Femur (tissue), 1 donor: ENCODE measurements at places on chromosomes 12 and 14.

DNA sequence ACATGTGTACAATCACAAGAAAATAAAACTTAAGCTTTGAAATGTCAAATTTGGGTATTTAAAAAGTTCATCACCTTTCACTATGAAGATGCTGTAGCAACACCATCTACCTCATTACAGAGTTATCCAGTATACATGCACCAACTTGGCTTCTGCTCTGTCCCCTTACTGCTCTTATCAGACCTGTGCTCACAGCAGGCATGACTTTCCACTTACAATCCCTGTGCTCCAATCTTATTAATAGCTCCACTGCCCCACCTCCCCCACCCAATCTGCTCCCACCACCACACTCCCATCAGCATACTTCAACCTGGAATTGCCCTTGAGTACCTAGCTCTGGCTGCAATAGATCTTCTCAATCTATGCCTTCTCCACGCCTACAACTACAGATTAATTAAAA lies 13.3 kb downstream of the GALC start:
- DNase-seq = no peak

GRCh38 chr12:67590149-67590790 lies 58.3 kb upstream of the DYRK2 start:
- DNase-seq = no peak

GRCh38 chr12:129257524-129257923 lies 404.2 kb downstream of the GLT1D1 start:
- no peak for DNase-seq

DNA sequence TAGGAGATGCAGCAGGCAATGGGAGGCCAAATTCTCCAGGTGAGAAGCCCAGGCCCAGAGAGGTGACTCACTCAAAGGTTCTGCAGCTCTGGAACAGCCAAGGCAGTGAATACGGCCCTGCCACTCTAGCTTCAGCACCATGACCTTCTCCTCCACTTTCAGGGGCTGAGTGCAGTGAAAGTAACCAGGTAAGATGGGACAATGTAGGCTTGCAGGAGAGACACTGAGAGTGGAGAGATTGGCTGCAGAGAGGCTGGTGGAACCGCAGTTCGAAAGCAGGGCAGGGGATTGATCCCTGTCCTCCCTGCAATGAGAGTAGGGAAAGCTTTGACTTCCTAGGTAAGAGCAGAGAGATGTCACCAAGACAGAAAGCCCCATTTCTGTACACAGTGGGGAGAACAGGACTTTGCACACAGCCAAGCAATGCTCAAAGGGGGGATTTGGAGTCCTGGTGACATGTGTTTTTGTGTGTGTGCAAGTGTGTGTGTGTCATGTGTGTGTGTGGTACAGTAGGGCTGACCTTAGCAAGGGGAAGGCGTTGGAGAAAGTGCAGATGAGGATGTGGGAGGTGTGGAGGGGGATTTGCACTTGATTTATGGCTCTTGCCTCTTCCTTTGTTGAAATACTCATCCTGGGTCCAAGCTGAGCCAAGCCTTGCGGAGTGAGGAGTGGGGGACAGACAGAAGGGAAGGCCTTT lies 12.7 kb downstream of the DHRS2 start:
- DNase-seq = no peak

DNA sequence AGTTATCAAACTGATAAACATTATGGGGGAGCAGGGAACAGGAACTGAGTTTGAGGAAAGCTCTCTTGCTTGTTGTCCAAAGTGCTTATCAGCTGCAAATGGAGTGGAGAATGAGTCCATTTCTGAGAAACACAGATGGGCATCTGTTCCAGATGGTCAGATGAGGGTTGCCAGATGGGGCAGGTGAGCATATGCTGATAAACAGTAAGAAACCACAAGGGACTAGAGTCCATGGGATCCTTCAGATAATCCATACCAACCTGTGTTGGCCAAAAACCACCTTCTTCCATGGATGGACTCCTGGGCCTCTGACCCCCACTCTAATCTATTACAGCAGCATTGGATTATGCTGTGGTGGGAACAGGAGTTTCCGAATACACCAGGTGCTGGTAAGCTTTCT lies 38.3 kb downstream of the GNS start:
- DNase-seq = no peak

- no peak for DNase-seq
Measured at GRCh38 chr14:49947506-49947905, 54.6 kb downstream of the ARF6 start.

- no peak for DNase-seq
Measured at GRCh38 chr12:55051197-55051947, 31.6 kb downstream of the NEUROD4 start.
